ENCODE measurements at places on chromosomes 11 and 22.
A peak's percentile ranks its signal among the peaks of the same experiment; 100 is the strongest.

GRCh38 chr22:17910561-17911311 lies 113.6 kb downstream of the MICAL3 start:
- DNase-seq, result peak; percentile 83

DNA sequence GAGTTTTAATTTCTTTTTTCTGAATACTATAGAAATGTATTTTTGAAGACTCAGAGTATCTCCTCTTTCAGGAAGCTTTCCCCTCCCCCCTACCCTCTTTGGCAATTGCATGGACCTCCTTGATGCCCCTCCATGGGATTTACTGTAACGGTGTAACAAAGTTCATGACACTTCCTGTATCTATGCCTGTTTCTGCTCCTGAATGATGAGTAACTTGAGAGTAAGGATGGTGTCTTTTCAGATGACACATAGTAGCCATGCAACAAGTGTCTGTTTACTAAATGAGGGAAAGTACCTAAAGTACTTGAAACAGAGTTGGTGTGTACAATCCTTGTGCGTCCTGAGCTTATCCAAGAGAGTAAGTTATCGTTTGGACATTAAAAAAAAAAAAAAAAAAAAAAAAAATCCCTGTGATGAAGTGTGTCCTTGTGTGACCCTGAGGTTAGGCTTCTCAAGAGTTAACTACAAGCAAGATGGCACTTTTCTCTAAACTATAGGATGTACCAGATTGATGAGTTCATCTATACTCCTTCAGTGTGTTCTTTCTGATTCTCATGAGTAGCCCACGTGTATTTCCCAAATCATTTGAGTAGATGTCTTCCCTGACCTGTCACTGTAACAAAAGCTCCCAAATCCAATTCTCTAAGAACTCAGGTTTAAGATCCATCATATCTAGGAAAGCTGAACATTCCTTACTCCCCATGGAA lies 7.4 kb downstream of the ETS1 start:
- DNase-seq, result peak; percentile 11

GRCh38 chr11:88579466-88579865 lies 241.9 kb upstream of the CTSC start:
- no peak for DNase-seq

DNA sequence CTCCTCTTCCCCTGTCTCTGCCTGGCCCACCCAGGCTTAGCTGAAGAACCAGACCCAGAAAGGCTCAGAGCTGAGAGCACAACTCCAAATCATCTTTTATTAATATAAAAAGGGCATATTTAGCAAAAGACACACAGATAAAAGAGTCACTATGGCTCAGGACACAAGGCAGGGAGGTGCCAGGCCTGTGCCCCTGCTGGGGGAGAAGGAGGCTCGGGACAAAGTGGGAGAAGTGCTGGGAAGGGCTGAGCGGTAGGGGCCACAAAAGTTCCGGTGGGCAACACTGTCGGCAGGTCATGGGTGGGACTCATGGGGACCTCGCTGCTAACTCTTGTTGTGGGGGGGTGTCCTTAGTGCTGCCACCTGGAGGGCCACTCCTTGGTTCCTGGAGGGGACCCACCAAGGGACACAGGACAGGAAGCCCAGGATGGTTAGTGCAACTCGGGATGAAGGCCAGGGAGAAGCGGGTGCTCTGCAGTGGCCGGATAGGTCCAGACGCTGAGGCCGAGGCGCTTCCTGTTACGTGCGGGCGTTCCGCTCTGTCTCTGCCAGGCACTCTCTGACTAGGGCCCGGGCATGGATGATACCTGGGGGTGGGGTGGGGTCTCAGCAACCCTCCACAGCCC lies 1.4 kb upstream of the PITPNM1 start:
- no peak for DNase-seq

GRCh38 chr11:77215106-77215505 lies 86.4 kb downstream of the GDPD4 start:
- DNase-seq, result no peak

DNA sequence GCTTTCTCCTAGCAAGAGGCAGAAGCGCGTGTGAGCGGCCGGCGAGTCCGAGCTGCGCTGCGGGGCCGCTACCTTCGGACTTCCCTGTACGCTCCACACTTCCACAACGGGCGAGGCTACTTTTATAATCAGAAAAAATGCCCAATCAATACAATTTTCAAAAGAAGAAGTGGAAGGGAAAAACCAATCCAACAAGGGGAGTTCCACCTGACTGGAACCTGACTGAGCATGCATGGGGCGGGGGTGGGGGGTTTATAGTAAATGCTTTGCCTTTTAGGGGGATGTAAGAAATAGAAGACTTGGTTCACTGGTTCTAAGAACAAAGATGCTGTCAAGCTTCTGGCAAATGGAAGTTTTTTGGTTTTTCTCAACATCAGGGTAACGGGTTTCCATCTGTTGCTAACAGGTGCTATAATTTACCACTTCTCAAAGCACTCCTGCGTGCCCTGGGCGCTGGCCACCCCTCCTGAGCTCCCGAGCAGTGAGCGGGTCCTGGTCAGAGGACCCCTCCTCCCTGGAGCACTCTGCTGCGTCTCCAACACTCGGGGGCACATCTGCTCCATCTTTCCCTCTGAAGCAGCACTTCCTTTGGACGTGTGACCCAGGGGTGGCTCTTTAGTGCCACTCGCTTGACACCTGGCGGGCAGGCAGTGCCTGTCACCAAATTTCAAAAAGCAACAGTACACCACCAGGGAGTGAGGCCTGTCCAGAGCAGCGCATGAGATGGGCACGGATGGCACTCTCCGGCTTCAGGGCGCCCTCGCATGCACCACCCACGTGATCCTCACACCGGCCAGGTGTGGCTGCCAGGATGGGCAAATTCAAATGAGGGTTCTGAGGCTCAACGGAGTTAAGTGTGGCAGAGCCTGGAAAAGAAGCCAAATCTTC lies 21.6 kb upstream of the BID start:
- DNase-seq, result no peak

GRCh38 chr22:47377926-47378560 lies 615.6 kb downstream of the TBC1D22A start:
- DNase-seq, result no peak

GRCh38 chr22:20229916-20230775 lies 38.0 kb downstream of the RTN4R start:
- DNase-seq, result no peak

DNA sequence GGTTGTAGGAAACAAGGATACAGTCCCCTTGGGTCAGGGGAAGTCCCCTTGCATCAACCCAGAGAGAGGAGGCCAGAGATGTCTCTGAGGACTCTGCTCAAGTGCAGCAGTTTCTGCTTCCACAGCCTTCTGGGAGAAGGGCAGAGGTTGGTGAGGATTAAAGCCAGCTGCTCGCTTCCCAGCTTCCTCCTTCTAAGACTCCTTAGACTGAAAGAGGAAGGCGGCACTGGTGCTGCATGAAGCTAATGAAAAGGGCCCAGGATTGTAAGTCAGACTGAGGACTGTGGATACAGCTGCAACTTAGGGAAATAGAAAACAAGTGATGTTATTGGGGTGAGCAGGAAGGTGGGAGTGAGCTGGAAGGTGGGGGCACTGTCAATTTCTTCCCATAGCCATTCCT lies at the start of gene OR52K1:
OR52K1 (plus strand) TSS at position 202 of the 400 bp plus-strand sequence. CDS start 6,255 bp downstream, outside the sequence.
- DNase-seq, result no peak

DNA sequence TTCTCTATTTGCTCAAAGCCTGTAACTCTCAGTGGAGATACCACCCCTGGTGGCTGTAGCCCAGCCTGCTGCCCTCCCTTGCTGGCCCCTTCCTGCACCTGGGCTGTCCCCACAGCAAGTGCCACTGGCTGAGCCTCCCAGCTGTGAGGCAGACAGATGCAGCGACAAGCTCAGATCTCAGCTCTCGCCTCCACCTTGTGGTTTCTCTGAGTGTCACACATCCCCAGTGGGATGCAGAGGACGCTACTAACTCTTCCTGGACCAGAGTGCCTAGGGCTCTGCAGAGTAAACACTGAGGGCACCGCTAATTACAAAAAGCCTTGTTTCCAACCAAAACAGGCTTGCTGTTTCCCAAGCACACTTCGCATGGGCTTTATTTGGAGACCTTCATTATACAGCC lies 8.9 kb downstream of the YPEL1 start:
- no peak for DNase-seq
